Foreskin melanocyte (primary cell): ENCODE measurements at places on chromosomes 5 and 9.

DNA sequence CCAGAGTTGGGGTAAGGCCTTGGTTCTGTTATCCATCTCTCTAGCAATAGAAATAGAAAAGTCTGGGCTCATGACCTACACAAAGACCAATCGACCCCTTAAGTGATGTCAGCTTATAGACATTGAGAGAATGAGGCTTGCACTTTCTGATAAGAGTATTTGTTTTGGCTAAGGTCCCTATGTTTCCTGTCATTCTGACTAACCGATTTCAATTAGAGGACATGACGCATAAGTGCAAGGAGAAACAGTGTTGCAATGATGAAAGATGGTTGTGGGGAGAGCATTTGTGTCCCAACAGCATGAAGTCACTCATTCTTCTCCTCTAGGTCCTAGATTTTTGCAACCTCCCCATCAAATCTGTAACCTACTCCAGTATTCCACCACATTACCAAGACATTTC is 255.1 kb downstream of the MAT2B start:
- DNase-seq, result no peak

DNA sequence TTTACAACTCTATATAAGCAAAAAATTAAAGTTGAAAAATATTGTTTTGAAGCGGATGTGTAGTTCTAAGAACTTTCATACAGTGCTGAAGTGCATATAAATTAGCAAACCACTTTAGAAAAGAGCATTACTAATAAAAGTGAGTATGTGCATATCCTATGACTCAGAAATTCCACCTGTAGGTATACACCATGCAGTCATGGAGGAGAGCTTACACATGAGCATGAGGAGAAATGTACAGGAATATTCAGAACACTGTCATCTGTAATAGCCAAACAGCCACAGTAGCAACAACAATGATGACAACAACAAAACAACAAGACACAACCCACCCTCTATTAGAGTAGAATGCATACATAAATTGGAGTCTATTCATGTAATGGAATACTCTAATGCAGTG is 138.2 kb upstream of the ARRDC3 start:
- no peak for DNase-seq

DNA sequence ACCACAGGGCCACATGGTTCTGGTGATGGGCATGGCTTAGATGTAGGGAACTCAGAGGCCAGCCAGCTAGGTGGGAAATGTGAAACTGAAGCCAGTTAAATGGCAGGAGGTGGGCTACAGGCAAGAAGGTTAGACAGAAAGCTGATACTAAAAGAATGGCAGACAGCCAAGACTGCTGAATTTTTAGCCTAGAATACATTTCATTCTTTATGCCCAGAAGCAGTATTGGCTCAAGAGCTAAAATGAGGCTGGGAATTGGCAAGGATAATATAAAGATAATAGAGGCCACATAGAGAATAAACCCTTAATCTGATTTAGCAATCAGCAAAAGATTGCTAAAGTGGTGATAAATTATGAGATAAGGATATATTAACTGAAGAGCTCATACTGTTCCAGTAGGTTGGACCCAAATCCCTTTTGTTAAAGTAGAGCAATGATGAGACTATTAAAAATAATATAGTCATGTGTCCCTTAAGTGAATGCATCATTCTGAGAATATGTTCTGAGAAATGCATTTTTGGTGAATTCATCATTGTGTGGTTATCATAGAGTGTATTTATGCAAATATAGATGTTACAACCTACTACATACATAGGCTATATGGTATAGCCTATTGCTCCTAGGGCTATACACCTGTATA is 234.3 kb downstream of the CHSY3 start:
- peak; percentile 29 for DNase-seq

- no peak for DNase-seq
Measured at GRCh38 chr5:43336159-43336558, 22.9 kb upstream of the HMGCS1 start.

DNA sequence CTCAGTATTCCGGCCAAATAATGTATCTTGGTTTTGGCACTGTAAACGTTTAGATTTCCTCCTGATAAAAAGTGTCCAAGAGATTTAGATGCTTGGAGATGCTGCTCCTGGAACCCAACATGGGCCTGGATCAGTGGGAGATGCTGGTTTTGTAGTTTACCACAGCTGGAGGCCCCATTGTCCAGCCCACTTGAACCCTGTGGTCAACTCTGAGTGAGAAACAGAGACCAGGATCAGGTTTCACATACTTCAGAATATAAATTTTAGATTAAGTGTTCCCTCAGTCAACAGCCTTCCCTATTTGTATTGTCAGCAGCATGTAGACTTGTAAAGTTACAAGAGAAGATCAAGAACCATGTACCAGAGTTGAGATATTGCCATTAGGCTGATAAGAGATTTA is 144.7 kb upstream of the C9orf72 start:
- no peak for DNase-seq

DNA sequence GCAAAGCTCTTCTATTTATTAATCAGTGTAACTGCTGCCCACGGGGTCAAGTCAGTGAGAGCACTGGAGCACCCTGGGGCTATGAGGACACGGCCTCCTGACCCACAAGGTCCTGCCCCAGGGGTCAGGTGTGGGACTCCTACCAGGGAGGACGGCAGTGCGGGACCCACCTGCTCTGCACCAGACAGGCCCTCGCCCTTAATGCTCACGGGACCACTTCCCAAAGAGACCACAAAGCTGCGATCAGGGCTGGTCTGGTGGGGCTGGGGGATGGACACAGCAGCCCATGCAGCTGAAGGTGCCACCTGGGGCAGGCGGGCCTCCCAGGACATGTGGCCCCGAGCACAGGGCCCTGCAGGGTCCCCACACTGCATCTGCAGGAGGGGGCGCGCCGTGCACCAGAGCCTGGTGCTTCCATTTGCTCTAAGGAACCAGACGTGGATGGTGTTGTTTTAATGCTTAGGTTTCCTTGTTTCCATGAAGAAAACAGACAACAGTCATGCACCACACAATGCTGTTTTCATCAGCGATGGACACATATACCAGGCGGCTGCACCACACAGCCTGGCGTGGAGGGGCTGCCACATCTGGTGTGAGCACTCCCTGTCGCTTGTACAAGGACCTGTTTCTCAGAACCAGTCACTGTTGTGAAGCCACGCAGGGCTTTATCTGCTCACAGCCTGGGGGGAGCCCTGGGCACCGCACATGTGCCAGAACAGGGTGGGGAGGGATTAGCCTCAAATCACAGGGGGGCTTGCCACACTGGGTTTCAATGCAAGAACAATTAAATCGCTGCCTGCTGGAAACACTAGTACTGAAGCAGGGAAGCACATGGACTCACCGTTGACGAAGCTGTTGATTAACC is 22.6 kb downstream of the CLPTM1L start:
- DNase-seq, result no peak

GRCh38 chr5:79974886-79975285 is 16.2 kb downstream of the MTX3 start:
- no peak for DNase-seq

DNA sequence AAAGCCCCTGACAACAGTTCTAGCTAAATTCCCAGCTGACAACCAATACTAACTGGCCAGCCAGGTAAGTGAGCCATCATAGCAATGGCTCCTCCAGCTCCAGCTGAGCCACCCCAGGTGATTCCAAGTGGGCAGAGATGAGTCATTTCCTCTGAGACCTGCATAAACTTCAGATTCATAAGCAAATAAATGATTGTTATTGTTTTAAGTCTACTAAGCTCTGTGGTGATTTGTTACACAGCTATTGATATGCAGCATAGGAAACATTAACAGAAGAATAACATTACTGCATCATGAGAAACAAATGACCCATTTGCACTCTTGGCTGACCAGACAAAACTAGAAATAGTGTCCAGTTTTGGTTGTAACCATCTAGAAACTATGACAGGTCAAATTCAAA is 60.3 kb downstream of the TTC39B start:
- no peak for DNase-seq

GRCh38 chr9:79584655-79584982 is 12.9 kb downstream of the TLE4 start:
- no peak for DNase-seq
